ENCODE measurements at places on chromosomes 3 and 15. TPM values are rescaled to one million over a fixed set of nuclear protein-coding genes. Genes with fewer than 3 reads are reported as not detected.

DNA sequence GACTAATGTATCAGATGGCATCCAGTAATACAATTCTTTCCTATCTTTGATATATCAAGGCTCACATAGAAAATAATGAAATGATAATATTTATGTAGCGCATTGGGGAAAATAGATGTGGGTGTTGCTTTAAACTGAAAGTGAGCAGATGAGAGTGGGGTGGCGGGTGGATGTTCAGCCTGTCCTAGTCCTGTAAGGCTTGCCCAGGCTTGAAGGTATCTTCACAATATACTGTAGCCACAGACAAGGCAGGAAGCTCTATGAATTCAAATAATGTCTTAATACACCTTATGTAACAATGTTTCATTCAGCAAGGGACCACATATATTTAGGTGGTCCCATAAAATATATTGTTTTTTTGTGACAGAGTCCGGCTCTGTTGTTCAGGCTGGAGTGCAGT lies 334.9 kb upstream of the NAALADL2 start:
- no peak for DNase-seq

GRCh38 chr15:25810631-25811091 lies 52.5 kb downstream of the ATP10A start:
- DNase-seq, result no peak

GRCh38 chr3:195546130-195546560 lies 3.0 kb upstream of the PPP1R2 start:
- peak; percentile 96 for DNase-seq

DNA sequence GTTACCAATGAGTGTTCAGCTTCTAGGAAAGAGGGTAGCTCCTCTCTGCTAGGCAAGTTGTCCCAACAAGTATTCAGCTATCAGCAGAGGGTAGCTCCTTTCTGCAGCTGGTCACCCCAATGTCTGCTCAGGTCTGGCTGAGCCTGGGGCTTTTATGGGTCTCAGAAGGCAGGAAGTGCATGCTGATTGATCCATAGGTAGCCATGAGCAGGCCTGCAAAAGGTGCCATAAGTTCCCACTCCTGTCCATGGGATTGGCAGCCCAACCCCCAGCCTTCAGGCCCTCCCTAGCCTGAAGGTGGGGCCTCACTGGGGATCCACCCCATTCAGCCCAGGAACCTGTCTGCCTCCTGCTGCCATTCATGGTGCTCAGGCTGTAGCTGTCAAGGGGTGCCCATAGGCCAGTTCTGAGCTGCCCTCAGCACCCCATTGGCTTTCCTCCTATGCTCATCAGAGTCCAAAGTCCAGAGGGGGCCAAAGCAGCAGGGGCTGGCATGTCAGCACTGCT lies 34.6 kb upstream of the DNAJC13 start:
- no peak for DNase-seq

- no peak for DNase-seq
These were observed 161.6 kb downstream of the MYRIP start for GRCh38 chr3:39970982-39971381.

DNA sequence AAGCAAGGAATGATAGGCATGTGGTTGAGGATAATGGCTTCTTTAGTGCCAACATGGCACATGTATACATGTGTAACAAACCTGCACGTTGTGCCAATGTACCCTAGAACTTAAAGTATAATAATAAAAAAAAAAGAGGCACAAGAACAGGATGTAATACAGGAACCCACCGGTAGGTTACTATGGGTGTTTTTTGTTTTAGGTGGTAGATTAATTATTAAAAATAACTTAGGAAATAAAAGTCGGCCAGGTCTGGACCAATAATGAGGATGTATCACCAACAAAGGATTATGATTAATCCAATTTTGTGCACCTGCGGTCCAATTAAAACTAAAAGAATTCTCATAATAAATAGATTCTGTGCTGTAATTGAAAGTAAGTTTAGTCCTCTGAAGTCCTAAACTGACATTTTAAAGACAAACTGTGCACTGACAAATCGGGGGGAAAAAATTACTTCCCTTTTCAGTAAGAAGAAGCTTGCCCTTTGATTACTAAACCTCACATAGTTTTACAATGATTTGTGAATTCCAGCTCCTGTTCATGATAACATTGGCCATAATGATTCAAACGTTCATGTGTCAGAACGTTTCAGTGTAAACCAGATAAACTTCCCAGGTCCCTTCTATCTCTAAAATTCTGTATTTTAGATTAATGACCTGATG lies 62.2 kb downstream of the CASR start:
- peak; percentile 14 for DNase-seq

- peak; percentile 97 for DNase-seq
These were observed 119.9 kb downstream of the DGKG start for GRCh38 chr3:186241910-186242821.

ZMYND10 gene
- total RNA-seq, result 5.2 TPM

AHSG gene
- not detected for total RNA-seq

CSK gene
- 24.6 TPM for total RNA-seq

SCAANT1 gene
- total RNA-seq, result not detected
